ENCODE measurements at places on chromosomes 5 and 9.

- no peak for DNase-seq
These were observed 129.7 kb downstream of the ADAMTS2 start for GRCh38 chr5:179215576-179215975.

GRCh38 chr5:170628691-170629565 is 125.1 kb downstream of the KCNIP1 start:
- no peak for DNase-seq

DNA sequence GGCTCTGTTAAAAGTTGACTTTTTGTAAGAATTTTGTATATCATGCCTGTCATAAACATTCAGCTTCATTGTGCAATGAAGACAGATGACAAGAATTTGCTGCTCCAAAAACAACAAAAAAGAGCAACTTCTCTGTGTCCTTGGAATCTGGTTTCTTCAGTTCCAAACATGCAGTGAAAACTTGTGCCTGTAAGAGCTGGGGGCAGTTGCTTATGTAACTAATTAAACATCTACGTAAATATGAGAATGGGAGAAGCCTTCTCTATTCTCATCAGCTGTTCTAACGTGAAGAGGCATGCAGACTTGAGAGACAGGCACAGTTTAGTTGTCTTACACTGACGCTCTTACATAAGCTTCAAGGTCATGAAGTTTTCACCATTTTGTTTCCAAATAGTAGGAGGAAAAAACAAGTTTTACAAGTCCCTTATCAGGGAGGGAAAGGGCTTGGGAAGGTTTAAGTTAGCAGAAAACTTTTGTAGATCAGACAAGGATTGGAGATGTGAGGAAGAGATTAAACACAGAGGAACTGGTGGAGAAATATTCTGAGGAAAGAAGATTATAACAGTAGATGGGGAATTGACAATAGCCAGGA is 170.4 kb downstream of the RFK start:
- no peak for DNase-seq

DNA sequence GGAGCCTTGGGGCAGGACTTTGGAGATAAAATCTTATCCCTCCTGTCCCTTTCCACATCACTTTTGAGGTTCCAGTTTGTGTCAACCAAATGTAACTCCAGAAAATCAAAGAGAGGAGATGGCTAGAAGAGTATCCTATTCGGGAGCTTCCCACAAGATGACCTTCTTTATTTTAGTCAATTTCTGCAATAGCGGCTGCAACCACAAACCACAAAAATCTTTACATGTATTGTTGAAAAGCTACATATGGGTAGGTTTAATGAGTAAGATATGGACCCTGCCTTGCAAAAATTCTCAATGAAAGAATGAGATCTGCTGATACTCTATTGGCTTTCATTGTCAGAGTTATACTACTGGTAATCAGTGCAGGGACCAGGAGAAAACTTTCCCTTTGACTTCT is 92.2 kb upstream of the MAMDC2 start:
- DNase-seq, result no peak

DNA sequence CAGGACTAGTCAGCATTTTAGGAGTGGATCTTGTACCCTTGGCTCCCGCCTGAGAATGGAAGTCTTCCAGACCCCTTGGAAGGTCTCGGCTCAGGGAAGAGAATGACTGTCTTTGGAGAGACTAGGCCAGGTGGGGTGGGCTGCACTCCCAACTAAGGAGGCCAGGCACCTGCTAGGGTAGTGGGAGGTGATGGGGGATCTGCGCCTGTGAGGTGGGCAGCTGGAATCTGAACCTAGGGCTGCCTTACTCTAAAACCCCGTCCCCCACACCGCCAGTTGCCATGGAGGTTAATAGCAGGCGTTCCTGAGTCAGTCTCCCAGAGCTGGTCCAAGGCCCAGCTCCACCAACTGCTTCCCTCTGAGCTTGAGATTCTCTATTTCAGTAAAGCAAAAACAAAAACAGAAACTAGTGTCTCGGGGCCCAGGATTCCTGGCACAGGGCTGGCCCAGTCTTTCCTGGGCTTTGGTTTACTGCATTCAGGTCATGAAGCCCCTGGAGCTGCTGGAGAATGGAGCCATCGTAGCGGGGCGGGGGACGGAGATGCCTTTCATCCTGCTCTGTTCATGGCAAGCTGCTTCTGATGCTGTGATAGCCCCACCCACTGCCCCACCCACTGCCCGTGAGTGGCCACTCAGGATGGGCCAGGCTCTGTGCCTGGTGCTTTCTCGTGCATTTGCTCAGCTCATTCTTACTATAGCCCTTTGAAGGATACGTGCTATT is 57.5 kb downstream of the DAB2IP start:
- DNase-seq, result no peak

- DNase-seq, result no peak
These were observed 8.4 kb downstream of the PLPP7 start for GRCh38 chr9:131297903-131298302.

All from GM12891 (cell line).